ENCODE measurements at places on chromosomes 12 and 14.
A peak's percentile ranks its signal among the peaks of the same experiment; 100 is the strongest.

GRCh38 chr12:131565267-131566015, 145.4 kb upstream of the SFSWAP start:
- no peak for DNase-seq

GRCh38 chr12:57103856-57104255, 7.3 kb downstream of the STAT6 start:
- no peak for DNase-seq

DNA sequence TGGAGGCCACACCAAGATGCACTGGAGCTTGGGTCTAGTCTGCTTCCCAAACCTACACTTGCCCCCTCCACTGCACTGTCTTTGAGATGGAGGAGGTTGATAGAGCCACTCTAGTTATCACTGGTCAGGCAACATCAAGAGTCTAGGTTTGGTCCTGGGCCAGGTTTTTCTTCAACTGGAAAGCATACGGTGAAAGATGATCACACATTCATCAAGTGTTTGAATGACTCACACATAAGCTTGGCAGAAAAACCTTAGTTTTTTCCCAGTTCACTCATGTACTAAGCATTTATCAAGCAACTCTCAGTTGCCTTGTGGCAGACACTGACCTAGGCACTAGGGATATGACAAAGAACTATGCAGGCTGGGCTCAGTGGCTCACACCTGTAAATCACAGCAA, 84.5 kb downstream of the PLEKHG3 start:
- peak; percentile 79 for DNase-seq

- DNase-seq: no peak
These were observed 35.7 kb downstream of the MRPL42 start for GRCh38 chr12:93502802-93503623.

DNA sequence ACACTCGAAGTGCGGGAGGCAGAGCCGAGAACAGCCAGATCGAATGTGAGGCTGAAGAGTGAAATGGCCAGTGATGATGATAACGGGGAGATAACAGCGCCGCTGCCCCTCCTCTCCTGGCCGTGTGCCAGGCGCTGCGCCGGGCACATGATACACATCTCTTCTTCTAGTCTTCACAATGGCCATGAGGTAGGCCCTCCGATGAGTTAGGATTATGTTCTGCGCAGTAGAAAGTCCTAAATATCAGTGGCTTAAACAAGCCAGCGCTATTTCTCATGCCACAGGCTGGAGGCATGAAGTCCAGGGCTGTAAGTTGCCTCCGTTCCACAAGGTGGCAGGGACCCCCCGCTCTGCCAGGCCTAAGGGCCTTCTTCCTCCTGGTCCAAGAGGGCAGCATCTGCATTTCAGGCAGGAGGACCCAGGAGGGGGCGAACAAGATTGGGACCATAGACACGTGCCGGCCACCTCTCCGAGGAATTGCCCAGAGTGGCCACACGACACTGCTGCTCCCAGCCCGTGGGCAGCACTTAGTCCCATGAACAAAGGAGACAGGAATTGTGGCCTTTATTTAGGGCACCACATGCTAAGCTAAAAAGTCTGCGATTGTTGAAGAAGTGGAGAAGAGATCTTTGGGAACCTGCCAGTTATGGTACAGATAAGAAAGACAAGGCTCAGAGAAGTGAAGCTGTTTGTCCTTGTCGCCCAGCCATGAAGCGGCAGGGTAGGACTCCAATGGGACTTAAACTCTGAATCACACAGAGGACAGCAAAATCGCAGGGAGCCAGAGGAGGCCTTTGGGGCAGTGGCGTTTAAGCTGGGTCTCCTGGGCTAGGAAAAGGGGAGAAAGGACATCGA, 10.9 kb upstream of the HVCN1 start:
- no peak for DNase-seq

- DNase-seq: no peak
These were observed 144.9 kb upstream of the CRY1 start for GRCh38 chr12:107238296-107238695.

GRCh38 chr14:81137316-81137715, 83.4 kb downstream of the GTF2A1 start:
- peak; percentile 26 for DNase-seq

DNA sequence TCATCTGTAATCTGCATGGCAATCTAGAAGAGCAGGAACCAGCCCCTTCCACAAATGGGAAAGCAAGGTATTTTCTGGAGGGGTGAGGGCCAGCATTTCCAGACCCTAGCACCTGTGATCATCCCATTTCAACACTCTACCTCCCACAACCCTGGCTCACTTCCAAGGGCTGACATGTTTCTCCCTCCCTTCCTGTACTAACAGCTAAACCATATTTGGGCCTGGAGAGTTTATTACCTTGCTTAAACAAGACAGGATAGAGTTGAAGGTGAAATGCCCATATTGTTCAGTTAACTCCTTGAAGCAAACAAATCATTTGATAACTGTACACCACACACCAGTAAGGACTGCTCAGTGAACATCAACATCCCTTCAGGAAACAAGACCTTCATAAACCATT, 158.4 kb downstream of the PPM1H start:
- no peak for DNase-seq

DNA sequence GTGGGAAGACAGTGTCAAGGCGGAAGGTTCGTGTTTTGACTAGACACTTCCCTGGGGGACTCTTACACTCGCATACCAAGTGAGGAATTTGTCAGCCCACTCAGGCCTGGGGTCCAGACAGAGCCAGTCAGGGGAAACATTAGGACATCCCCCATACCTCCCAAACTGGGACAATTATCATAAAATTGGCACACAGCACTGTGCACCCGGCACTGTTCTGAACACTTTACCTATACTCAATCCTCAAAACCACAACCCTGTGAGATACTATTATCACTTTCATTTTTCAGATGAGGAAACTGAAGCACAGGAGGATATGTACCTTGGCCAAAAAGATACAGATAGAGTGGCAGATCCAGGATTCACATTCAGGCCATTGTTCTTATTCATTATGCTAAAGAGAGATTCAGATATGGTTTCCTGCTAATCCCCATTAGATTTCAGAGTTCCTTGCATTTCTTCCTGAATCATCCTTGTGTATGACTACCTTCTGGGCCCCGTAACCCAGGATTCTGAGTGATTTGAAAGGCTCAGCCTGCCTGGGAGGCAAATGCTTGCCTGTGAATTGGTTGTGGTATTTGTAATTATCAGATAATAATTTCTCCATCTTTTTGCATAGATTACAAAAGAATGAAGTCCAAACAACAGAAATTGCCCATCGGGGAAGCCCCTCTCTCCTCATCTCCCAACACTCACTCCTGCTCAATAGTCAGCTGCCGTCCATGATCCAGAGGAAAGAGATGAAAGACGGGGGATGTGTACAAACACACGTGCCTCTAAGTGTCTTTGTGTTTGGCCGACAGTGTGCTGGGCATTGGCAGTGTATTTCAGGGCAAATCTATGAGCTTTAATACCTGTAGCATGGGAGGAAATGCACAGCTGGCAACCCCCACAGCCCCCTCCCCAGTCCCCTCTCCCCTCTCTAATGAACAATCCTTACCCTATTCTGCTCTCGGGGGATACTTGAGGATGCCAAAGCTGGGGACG, 4.6 kb downstream of the TAC3 start:
- DNase-seq: no peak

GRCh38 chr12:100168562-100168961, 25.9 kb upstream of the BLTP3B start:
- DNase-seq: no peak

DNA sequence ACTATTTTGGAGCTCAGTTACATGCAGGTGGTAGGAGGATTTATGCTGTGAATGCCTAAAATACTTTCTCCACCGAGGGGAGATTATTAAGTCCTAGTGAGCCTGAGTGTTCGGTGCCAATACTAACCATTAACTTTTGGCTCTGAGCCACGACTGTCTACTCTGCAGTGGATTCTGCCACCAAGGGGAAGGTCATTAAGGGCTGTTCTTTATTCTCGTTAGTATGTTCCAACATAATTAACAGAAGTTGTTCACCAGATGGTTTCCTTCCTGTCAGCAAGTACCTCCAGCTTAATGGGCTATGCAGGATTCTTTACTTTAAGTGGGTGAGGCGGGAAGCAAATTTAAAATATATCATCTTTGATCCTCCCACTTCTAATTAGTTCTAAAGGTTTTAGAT, 326.3 kb downstream of the BMP4 start:
- DNase-seq: no peak

DNA sequence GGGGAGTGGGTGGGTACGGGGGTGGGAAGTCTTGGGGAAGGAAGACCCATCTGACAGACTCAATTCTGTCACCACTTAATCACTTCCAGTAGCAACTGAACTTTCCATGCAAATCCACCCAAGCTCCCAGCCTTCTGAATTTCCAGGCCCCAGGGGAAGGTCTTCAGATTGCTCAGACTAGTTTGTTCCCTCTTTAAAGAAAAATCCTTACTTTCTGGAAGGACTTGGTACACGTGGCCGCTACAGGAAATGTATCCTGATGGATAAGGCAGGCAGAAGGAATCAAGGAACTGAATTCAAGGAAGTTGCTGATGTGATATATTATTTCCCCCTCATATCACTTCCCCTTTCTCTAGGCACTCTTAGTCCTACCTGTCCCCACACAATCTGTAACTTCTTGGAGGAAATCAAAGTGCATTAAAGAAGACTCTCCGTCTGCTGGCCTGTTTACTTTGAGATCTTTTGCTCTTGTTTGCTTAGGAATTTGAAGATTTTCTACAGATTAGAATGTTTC, 6.4 kb downstream of the NFKBIA start:
- DNase-seq: no peak

- no peak for DNase-seq
These were observed 1.6 kb upstream of the CDKN1B start for GRCh38 chr12:12715459-12716150.

DNA sequence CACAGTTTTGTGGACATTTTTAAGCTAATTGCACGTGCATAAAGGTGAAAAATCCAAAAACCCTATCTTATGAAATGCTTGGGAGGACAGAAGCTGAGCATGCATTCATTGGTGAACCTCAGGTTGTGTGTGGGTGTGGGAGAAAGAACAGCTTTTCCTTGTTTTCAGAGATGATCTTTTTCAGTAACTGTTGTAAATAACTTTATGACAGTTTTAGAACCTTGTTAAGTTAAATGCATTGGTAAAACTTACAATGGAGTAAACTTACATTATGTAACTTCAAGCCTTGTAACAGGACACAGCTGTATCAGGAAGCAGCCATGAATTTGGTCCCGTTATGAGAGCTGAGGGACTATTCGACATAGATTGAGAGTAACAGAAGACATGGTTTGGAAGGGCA, 587.4 kb downstream of the GALC start:
- no peak for DNase-seq

DNA sequence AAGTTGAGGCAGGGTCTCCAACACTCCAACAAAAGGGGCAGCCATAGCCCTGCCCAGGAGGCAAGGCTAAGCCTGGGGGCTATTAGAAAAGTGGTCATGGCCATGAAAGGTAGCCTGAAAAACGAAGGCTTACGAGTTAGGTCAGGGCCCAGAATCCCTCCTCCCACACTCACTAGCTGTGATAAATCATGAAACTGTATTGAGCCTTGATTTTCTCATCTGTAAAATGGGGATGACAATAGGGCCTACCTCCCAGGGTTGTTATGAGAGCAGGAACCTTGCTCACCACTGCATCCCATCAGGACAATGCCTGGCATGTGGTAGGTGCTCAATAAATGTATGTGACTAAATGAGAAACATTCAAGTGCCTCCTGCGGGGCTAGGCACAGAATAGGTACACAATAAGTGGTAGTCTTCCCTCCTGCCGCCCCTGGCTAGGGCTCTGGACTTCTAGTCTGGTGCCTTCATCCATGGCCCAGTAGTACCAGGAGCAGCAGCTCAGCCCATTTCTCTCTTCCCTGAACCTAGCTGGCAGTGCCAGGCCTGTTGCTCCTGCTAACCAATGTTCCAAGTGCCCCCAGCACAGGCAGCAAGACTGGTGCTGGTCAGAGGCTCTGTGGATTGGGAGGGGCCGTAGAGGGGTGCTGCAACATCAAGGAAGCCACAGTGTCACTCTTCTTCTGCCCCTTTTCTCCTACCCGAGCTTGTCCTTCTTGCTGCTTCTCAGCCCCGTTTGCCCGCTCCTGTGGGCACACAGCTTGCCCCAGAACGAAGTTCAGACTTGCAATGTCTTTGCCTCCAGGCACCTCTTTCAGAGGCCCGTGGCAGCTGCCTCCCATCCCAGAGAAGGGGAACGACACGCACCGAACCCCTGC, 7.8 kb downstream of the PGF start:
- DNase-seq: no peak

GRCh38 chr12:126512916-126513913, 1448.0 kb downstream of the AACS start:
- no peak for DNase-seq

GRCh38 chr14:92143962-92144361, 22.2 kb downstream of the CPSF2 start:
- no peak for DNase-seq

GRCh38 chr12:57893431-57894353, 47.2 kb upstream of the CTDSP2 start:
- DNase-seq: peak; percentile 80

GRCh38 chr12:9773216-9773877, 12.6 kb upstream of the CD69 start:
- no peak for DNase-seq

DNA sequence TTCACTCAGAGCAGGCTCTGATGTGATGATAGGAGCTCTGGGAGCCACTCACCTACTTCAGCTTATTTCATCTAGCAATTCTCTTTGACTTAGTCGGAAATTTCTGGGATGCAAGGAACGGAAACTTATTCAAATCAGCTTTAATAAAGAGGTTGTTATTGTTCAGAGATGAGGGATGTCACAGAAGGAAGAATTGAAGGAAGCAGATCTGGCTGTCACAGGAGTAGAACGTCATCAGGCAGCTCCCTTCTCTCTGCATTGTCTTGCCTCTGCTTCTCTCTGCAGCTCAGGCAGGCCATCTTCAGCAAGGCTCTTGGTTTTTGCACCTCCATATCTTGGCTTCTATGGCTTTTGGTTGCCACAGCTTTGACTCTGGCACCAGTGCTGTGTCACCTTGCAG, 7.6 kb upstream of the TMEM30B start:
- no peak for DNase-seq

- DNase-seq: peak; percentile 97
These were observed 16.6 kb downstream of the FBRSL1 start for GRCh38 chr12:132506328-132507160.

GRCh38 chr14:20632448-20632830, 9.1 kb downstream of the OR6S1 start:
- no peak for DNase-seq

GRCh38 chr12:57549909-57550640, at the start of gene KIF5A:
Gene KIF5A, plus strand, starts transcription at chr12:57550044. Its CDS starts 228 bp downstream, at chr12:57550272.
- DNase-seq: peak; percentile 73

DNA sequence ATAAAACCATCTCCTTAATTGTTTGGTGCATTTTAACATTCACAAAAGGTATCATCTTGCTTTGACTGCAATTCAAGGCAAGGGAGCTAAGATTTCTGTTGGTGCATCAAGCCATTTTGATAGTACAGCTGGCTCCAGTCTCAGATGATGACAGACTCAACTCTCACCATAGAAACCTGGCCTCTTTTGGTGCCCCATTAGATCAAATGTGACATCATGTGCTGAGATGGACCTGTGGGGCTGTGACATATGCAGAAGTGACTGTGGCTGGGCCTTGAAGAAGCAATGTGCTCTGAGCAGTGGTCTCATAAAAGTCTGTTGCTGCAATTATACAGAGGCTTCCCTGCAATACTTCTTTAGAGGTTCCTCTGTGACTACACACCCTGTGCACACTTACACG, 88.4 kb downstream of the SLC2A13 start:
- no peak for DNase-seq

- no peak for DNase-seq
These were observed 10.2 kb upstream of the OR11G2 start for GRCh38 chr14:20180486-20180885.
